ENCODE measurements at places on chromosomes 13 and 19. TPM values are rescaled to one million over a fixed set of nuclear protein-coding genes. Genes with fewer than 3 reads are reported as not detected.

The ADGRE3 gene
- not detected for total RNA-seq

The NR2F6 gene
- total RNA-seq, result 89.4 TPM

The STARD13 gene
- total RNA-seq, result 9.8 TPM

GRCh38 chr13:106407338-106407737 is 128.1 kb downstream of the EFNB2 start:
- DNase-seq, result no peak

GRCh38 chr13:90171649-90172048 is 1175.8 kb upstream of the MIR17HG start:
- no peak for DNase-seq

DNA sequence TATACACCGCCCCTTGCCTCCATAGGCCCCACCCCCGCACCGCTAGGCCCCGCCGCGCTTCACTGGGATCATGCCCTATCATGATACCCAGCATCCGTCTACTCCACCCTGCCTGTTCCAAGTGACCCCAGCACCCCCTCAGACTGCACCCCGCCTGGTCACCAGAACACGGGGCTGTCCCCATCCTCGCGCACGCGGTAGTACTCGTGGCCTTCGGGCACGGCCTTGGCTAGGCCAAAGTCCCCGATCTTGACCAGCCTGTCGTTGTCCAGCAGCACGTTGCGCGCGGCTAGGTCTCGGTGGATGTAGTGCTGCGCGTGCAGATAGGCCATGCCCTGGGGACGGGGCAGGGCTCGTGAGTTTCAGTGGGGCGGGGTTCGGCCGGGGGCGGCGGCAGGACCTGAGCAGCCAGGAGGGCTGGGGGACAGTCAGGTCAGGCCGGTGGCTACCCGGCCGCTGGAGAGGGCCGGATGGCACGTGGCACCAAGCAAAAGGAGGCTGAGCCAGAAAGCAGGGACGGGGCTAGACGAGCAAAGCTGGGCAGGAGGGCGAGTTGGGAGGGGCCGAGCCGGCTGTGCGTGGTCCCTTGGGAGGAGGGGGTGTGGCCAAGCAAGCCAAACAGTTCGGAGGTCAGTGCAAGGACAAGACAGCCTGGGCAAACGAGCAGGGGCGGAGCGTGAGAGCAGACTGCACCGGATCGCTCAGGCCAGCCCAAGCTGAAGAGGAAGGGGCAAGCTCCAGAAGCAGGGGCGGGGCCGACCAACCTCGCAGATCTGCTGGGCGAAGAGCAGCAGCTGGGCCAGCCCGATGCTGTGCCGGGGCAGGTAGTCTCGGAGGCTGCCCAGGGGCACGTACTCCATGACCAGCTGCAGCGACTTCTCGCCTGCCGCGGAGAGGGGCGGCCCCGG is 13.6 kb upstream of the ICAM3 start:
- DNase-seq, result no peak

The ELSPBP1 gene
- total RNA-seq, result not detected

DNA sequence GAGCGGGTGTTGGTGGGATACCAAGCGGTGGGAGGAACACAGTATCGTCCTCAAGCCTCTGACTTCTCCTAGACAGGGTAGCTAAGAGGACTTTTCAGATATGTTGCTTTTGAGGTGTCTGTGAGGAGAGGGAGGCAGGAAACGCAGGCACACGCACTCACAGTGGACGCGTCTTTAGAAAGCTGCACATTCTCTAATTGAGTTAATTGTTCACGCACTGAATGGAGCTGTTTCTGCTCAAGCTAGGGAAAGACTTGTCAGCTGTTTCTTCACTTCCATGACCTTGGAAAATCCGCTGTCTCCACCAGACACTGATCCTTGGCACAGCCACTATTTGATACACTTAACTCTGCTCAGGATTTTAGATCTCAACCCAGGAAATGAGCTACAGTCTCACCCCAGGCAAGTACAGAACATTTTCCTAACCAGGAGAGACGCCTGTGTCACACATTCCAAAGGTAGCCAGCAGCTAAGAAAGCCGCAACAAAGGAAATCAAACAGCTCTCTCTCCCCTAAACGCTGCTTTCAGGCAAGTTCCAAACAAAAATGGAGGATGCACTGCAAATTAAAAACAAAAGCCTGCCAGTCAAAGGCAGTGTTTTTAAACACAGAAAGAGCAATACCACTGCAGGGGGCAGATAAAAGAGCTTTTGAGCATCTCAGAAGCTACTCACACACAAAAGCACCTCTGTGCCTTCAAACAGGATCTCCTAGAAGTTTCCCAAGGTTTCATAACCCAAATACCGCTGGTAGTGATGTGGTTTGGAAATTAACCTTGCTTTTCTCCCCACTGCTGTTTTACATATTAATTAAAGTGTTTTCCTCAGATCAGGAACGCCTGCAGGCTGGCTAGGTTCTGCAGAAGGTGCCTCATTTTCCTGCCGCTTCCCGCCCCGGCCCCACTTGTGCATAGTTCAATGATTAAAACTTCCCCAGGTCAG is 57.3 kb downstream of the IRS2 start:
- DNase-seq, result no peak

The MEDAG gene
- 3.2 TPM for total RNA-seq

DNA sequence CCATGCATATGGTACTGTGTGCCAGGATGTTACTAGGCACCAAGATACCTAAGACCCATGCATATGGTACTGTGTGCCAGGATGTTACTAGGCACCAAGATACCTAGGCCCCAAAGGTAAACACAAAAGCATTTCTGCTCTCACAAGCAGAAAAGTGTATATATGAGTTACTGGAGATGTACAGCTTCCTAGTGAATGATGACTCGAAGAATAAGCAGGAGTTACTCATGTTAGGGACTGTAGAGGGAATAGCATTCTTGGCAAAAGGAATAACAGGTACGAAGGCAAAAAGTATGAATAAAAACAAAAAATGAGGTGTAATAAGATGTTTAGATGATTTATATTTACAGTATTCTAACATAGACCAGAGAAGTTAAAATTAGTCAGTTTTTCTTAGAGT is 383.7 kb downstream of the DIAPH3 start:
- no peak for DNase-seq

GRCh38 chr19:5281588-5281987 is 59.0 kb downstream of the PTPRS start:
- DNase-seq, result no peak

DNA sequence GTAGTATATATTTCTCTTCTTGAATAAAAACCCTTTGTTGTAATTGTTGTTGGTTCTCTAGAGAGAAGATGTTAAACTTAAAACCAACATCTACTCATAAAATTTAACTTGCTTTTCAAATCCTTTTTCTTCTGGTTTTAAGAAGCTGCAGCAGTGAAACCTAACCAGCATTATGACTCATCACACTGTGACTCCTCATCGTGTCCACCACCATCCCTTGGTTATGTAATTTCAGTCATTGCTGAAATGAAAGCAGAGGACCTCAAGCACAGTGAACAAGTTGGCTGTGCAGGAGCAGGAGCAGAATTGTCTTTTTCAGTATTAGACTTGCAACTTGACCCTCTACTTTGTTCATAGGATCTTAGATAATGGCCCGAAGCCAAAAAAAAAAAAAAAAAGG is 64.9 kb upstream of the HTR2A start:
- DNase-seq, result peak; percentile 71

The OLFM2 gene
- 18.0 TPM for total RNA-seq

DNA sequence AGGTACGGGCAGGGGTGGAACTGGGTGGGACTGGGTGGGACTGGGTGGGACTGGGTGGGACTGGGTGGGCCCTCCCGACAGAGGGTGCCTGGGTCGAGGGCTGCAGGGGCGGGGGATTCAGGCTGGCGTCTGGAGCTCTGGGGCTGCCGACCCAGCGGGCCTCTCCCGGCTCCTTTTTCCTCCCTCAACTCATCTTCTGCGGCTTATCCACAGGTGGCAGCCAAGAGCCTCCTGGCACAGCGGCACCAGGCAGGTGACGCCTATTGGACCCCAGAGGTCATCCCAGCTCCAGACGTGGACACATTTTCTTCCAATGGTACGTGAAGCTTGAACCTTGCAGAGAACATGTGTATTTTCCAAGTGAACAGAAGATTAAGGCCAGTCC is 533 bp downstream of the ZNF544 start:
- no peak for DNase-seq

DNA sequence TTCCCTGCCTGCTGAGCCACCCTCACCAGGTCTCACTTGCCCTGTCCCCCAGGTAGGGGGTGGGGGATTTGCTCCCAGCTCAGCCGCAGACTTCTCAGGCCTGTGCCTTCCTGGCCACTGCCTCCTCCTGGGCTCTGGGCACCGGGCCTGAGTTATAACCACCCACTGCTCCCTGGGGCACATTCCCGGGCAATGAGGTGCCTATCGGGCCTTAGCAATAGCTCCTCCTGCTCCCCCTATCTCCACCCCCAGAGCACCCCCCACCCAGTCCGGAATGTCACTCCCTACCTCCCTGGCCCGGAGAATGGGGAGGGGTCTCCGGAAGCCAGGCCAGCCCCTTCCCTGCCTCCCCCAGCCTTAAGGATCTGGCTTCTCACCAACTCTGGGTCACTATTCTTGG is at the start of gene KLK5:
Gene KLK5, minus strand, starts transcription at position 129 of the 400 bp plus-strand sequence. CDS start 381 bp downstream, outside the sequence.
- DNase-seq, result no peak

The ALOX5AP gene
- 96.0 TPM for total RNA-seq

The PCDH20 gene
- 0.75 TPM for total RNA-seq

DNA sequence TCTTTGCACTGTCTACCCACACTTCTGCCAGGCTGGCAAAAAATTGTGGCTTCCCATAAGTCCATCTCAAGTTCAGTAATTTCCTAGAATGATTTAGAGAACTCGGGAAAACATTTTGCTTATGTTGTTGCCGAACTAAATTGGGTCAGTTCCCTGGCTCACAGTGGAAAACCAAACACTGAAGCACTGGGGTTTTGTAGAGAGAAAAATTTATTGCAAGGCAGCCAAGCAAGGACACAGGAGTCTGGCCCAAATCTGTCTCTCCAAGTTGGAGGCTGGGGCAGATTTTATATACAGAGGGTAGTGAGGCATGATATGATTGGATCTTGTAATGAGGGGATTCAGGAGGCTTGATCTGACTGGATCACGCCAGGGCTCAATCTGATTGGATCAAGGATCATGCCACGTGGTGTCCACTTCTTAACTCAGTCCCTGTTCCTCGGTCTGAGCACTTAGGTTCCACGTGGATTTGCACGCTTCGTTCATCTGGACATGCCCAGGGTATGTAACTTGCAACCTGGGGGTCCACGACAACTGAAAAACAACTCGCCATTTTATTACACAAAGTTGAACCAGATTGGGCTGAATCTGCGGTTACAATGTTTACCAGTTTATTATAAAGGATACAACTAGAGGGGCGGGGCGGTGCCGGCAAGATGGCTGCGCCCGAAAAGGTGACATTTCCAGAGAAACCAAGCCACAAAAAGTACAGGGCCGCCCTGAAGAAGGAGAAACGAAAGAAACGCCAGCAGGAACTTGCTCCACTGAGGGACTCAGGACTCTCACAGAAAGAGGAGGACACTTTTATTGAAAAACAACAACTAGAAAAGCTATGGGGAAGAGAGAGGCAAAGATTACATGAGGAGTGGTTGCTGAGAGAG is 7.3 kb downstream of the CD209 start:
- no peak for DNase-seq

DNA sequence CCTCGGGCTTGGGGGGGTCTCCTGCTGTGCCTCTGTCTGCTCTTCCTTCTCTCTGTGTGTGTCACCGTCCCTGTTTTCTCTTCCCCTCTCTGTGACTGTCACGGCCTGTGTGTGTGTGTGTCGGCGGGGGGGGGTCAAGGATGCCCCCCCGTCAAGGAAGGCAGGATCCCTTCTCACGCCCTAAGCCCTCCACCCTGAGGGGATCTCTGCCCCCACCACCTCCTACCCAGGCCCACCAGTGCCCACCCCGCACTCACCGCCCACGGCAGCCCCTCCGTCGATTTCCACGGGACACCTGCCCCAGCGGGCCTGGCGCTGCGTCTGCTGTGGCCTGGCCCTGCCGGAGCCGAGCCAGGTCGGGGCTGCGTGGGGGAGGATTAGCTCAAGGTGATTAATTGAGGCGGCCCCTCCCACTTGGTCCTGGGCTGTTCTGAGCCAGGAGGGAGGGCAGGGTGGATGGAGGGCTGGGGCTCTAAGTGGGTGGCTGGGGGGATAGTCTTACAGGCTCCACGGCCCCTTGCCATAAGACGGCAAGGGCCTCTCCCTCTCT is at the start of gene RAX2:
Gene RAX2, minus strand, starts transcription at position 323 of the 550 bp plus-strand sequence. CDS start 486 bp downstream, outside the sequence.
- no peak for DNase-seq

DNA sequence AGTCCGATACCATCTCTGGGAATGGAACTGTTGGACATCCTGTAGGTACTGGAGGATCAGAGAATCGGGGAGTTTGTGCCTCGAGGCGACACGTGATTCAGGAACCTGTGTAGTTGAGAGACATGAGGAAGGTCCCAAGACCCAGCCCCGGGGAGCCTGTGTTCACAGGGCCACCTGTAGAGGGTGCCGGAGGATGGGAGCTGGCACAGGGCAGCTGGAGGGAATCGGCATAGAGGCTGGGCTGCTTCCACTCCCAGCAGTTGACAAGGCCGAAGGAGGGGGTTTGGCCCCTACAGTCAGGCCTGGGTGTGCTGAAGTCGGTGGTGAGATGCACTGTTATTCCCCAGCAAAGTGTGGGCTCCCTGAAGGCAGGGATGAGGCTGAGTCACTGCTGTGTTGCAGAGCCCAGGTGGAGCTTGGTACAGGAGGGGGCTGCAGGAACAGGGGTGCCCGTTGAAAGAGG is 2.5 kb upstream of the ISYNA1 start:
- no peak for DNase-seq

GRCh38 chr13:113997845-113998751 is 24.2 kb upstream of the C13orf46 start:
- DNase-seq, result no peak

- DNase-seq, result no peak
Measured at GRCh38 chr13:76762721-76763120, 123.5 kb downstream of the KCTD12 start.

DNA sequence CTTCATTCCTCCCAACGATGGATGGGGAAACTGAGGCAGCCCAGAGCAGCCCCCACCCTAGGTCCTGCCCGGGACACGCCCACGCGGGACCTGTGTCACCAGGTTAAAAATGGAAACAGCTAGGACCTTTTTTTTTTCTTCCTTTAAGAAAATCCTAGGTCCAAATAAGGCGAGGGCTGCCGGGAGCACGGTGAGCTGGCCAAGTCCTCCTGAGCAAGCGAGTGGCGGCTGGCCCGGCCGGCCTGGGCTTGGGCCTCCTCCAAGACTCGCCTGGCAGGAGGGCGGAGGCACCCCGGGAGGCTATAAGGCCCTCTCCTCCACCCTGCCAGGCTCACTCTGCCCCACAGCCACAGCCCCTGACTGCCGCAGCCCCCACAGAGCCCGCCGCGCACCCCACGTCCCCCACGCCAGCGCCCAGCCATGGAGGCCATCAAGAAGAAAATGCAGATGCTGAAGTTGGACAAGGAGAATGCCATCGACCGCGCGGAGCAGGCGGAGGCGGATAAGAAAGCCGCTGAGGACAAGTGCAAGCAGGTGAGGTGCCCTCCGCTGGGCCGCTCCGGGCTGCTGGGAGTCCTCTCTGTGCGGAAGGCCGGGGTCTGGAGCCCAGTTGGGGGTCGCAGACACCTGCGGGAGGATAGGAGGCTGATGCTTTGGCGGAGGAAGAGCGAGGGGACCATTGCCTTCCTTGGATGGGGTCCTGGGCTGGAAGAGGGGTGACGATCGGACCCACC is 8.9 kb upstream of the TPM4 start:
- DNase-seq, result no peak

DNA sequence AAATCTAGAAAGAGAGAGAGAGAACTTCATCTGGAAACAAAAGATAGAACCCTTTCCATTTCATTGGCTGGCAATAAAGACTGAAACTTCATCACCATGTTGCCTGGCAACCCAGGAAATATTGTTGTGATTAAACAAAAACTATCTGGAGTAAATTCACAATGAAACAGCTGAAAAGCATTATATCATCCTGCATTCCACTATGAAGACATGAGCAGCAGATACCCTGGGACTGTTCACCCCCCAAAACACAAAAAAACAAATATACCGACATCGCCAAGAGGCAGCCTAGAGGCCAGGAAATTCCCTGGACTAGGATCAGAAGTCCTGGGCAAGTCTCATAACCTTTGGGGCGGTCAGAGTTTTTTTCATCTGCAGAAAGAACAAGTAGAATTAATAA is 158.3 kb downstream of the FOXO1 start:
- no peak for DNase-seq
